ENCODE measurements at places on chromosomes 11 and 22.

DNA sequence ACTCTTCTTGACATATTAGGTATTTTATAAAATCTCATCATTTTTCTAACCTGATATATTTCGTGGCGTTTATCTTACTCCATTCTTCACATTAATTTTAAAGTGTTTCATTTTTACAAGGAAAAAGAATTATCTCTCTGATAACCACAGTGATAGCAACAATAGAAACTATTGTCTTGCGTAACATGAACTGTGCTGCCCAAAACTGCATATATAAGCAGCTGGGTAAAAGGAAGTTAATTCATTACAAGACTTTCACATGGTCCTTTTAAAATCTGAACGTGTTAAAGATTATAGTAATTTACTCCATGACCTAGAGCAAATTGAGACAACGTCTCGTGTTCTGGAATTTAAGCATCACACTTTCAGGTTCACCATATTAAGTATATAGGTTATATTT, 210.4 kb upstream of the GRIA4 start:
- DNase-seq, result no peak

GRCh38 chr11:134756811-134757540, 344.9 kb upstream of the B3GAT1 start:
- DNase-seq, result no peak

GRCh38 chr11:126359431-126360048, 4.1 kb downstream of the ST3GAL4 start:
- DNase-seq, result peak; percentile 75

DNA sequence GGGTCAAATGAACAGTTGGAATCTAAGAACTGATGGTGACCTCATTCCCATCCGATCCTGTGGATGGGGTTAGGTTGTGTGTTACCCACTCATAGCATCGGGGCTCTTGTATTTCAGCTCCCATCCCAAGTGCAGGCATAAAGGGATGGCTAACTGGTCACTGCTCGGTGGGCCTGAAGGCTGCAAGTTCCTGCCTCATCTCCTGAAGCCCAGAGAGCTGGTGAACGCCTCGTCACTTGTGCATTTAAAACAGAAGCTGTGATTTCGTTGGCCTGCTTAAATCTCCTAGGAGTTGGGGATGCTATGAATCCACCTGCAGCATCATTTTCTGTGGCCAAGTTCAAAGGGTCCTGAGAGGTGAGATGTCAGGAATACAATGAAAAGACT, 477.0 kb downstream of the TBC1D22A start:
- DNase-seq, result no peak

- DNase-seq, result no peak
These were observed 4.2 kb upstream of the PPP6R2 start for GRCh38 chr22:50338860-50339462.

GRCh38 chr22:38462960-38463784, 4.7 kb upstream of the KDELR3 start:
- DNase-seq, result peak; percentile 68

GRCh38 chr11:2461253-2461955, 16.6 kb downstream of the KCNQ1 start:
- DNase-seq, result no peak

DNA sequence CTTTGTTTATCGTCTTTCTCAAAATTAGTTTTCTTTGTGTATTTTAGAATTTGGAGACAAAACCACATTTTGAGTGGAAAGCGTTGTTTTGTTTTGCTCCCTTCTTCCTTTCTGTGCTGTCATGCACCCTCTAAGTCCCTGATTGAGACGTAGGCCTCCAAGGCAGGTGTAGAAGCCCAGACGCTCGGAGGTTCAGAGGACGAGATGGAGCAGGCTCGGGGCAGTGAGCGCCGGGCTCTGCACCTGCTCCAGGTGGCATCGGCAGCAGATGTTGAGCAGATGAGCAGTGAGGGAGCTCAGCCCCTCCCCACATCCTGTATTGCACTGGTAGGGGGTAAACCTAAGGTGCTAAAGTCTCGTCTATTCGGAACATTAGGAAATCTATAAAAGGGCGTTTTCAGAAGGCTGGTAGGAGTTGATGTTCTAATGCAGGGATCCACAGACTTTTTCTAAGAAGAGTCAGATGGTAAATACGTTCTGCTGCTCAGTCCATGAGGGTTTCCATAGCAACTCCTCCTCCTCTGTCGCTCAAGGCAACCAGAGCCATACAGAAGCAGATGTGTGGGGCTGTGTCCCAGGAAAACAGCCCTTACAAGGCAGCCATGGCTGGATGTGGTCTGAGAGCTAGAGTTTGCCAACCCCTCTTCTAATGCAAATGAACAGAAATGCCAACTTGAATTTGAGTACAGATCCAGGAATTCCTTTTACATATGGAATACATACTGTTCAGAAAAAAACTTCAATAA, 724.2 kb downstream of the BRD1 start:
- DNase-seq, result peak; percentile 58
